CD4-positive, alpha-beta memory T cell (primary cell): ENCODE measurements at places on chromosomes 5 and 9.

DNA sequence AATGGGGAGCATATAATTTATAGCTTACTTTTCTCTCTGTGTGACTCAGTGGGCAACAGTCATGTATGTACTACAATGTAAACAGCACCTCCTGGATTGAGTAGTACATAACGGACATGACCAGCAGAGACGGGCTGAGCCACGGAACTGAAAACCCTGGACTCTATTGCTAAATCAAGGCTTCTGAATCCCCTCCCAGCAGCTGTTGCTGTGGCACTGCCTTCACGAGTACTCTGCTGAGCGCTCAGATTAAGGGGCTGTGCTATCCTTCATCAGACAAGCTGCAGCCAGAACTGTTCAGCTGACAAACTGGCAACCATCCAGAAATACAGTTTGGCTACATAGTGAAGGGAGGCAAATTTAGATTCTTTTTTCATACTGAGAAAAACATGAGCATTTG, 131.3 kb upstream of the CCDC180 start:
- no peak for DNase-seq

GRCh38 chr5:176355400-176356178, 6.0 kb downstream of the KIAA1191 start:
- DNase-seq = no peak

DNA sequence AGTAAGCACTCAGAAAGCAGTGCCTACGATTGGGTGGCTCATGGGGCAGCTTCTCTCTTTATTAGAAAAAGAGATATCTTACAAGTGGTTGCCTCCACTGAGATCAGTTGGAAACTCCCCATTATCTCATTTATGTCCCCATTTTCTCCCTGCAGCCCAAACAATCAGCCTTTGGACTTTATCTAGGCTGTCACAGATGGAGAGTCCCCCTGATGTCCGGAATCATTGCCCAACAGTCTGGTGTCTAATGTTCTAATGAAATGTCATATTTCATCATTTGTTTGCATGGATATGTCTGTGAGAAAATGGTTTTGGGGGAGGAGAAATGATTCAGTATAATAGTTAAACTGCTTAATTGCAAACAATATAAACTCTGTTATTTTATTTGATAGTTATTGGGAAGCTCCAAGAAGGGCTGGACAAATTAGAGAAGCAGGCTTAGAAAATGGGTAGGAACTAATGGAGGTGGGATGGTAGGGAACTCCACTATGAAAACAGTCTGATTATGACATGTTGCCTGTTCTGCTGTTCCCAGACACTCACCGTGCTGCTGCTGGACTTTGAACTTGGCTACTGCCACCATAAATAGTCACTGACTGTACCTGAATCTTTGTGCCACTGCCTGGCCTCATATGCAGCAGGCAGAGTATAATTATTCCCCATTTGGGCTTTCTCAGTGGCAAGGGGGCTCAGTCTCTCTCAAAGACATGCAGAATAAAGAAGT, 38.3 kb upstream of the SMAD5 start:
- DNase-seq = no peak

DNA sequence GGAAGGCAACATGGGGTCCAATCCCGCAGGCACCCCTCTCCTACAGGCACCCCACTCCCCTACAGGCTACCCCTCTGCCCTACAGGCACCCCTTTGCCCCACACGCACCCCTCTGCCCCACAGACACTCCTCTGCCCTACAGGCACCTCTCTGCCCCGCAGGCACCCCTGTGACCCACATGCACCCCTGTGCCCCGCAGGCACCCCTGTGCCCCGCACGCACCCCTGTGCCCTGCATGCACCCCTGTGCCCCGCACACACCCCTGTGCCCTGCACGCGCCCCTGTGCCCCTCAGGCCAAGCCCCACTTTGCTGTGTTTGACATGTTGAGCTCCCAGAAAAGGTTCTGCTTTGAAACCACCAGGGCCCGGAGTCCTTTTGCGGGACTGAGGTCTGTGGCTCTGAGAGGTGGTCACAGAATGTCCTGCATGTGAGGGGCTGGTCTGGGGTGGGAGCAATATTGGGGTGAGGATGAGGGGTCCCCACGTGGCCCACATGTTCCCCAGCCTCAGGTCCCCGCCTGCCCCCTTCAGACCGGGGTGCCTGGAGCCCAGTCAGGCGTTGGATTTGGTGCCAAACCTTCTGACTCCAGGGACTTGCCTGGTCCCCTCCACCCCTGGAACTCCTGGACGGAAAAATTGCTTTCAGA, 616 bp upstream of the QRFP start:
- peak; percentile 35 for DNase-seq

DNA sequence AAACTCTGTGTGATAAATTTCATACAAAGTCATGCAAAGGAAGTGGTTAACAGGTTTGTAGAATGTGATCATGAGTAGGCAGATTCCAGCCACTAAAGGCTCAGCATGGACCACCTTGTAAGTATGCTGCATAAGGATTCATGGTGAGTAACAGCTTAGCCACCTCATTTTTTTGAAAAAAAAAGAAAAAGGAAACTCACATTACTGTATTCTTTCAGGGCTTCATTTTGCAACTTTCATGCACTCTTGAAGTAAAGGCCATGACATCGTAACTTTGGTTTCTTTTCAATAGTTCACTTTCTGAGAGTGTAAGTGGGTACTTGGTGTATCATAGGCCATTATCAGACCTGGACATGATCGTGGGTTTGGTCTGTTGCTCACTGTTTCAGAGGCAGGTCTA, 175.1 kb downstream of the PCSK1 start:
- no peak for DNase-seq

DNA sequence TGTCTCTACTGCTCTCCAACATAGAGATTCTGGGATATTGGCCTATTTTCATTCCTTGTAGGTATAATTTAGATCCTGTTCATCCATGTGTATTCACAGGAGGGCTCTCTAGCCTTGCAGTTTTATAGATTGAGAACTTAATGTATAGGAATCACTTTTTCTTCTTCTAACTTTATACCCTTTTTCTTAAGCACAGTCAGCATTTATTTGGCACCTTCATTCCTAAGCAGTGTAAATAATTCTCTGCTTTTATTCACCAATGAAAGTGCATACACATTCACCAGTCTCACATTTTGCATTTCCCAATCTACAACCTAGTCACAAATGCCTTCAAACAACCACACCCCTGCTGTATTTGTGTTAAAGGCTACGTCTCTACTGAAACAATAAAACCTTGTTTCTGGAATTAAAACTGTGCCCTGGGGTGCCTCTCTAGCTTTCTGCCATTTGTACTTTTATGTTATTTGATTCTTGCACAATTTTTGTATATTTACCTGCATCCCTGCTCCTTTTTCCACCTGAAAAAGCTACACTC, 49.3 kb downstream of the NREP start:
- no peak for DNase-seq
